ENCODE measurements at places on chromosomes 1 and 21.

- ATAC-seq: peak; percentile 4
These were observed 55.8 kb downstream of the YARS1 start for GRCh38 chr1:32761253-32761877.

DNA sequence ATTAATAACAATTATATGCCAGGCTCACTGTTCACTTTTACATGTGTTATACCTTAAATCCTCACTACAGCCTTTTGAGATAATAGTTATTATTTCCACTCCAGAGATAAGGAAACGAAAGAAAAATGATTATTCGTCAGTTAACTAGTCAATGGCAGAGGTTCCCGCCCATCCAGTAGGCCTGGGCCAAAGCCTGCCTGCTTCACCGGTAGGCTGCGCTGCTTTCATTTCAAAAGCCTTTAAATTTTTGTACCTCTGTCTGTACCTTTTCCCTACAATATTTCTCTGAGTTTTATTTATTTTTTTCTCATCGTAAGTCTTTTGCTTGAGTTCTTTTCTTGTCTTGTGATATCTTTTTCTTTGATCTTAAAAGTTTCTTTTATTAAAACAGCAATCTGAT, 3.6 kb downstream of the GPR52 start:
- ATAC-seq: no peak

GRCh38 chr1:153532181-153532580, 3.6 kb downstream of the S100A6 start:
- no peak for ATAC-seq

DNA sequence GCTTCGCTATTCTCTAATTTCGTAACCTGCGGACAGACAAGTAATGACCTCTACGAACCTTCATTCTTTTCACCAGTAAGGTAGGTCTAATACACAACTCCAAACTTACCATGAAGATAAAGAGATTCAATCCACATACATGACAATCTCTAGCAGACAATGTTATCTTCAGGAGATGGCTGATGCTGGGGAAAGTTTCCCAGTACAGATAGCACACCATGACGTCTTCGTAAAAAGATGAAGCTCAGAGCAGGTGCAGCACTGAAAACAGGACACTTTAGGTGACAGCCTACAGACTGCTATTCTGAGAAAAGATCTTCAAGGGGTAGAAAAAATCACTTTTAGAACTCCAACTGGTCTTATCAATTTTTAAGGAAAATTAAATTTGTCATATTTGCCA, 41.3 kb downstream of the ZNF281 start:
- no peak for ATAC-seq

GRCh38 chr1:42973286-42973685, 14.6 kb upstream of the SLC2A1 start:
- no peak for ATAC-seq

DNA sequence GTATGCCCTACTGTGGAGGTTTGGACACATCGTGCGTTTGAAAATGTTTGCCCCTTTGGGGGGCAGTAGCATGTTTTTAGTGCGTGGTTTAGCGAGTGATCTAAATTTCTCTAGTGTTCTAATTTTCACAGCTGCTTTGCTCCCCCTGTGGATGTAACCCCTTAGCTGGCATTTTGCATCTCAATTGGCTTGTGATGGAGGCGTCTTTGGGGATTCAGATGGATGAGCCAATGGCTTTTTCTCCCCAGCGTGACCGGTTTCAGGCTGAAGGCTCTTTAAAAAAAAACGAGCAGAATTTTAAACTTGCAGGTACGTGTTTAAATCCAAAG, 836 bp downstream of the CDC7 start:
- no peak for ATAC-seq

DNA sequence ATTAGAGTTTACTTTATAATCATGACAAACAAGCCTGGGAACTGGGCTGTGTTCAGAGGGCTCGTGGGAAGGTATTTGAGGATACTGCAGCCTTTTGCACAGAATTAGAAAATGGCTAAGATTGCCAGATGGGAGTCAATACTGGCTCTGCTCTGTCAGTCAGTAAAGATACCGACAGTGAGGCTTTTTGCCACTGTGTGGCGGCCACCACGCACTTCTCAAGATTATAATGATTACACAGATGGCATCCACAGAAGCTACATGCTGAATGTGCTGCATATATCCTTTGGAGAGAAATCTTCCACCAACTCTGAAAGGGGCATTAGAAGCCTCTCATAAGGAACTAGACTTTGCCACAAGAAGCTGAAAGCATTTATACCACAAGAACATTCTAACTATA, 213.4 kb upstream of the PTBP2 start:
- ATAC-seq: no peak

DNA sequence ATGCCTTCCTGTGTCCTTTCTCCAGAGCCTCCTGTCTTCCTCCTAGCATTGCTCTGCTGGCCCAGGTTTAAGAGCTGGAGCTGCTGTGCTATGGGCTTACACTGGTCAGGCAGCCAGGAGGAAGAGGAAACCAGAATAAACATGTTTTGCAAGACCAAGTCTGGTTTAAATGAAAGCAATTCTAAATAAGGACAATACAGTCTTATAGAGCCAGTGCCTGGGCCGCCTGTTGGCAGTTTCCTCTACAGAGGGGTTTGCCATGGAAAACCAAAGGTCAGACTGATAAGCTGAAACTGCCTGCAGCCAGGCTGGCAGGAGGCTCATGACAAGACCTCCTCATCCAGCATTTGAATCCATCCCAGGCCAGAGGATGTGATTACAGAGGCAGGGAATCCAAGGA, 92.9 kb upstream of the FGGY start:
- ATAC-seq: no peak

DNA sequence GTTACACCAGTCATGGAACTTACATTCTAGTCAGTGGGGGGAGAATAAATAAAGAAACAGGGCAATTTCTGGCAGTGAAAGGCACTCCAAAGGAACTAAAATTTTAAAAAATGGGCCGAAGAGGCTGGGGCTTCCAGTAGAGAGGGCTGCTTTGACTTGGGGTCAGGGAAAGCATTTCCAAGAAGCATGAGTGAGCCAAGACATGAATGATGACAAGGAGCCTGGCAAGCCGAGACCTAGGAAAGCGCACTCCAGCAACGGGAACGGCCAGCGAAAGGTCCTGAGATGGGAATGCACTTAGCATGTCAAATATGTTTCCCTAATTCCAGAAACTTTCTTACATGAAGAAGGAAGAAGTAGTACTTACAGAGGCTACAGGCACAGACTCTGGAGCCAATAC, 95.4 kb upstream of the NGF start:
- no peak for ATAC-seq

DNA sequence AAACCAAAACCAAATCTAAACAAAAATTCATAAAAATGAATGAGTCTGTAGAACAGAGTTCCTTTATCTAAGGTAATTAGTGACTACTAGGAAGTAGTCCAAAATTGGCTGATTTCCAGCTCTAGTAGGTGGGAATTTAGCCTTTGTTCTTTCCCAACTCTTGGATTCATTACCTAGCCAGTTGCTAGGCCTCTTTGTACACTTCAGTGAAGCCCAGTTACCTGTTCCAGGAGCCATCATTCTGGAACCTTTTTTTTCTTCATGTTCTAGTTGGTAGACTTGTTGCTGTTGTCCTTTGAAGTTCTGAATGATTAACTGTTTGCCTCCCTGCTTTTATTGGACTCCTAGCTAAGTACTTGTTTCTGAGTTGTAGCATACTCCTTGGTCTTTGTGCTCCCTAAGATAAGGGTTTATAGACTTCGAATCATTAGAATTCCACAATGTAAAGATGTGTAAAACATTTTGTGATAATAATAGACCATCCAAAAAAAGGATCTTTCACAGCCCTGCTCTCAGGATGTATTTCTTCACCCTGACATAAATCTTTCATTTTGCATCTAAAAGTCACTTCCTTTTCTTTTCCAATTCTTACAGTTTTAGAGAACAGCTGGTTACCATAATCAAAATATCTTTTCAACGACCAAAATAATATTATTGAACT, 9.8 kb downstream of the PLA2G4A start:
- ATAC-seq: no peak

DNA sequence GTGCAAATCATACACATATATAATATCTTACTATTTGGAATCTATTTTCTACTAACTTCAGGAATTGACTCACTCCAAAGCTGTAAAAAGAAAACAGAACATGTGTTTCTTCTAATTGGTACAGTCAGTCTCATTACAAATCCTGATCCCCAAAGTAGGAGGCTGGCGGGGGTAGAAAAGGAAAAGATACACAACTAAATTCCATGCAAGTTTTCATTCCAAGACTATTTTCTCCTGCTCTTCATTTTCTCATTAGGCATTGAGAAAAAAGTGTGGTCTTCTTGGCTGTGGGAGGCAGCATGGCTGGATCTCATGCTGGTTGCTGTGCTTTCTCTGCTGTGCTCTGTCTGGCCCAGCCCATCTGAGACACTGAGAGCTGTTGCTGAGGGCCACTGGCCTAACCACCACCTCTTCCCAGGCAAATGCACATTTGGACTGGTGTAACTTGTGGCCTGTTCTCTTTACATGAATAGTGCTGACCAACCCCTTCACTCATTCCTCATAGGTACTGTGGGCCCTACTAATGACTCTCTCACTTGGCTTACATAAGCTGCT, 1107.5 kb upstream of the B3GALT2 start:
- no peak for ATAC-seq

- ATAC-seq: no peak
These were observed 102.6 kb downstream of the KIAA0319L start for GRCh38 chr1:35454616-35455015.

GRCh38 chr1:200905411-200906052, 10.8 kb downstream of the INAVA start:
- peak; percentile 72 for ATAC-seq
